Suprapubic skin (tissue), 4 donors: ENCODE measurements at places on chromosomes 11 and 22.

DNA sequence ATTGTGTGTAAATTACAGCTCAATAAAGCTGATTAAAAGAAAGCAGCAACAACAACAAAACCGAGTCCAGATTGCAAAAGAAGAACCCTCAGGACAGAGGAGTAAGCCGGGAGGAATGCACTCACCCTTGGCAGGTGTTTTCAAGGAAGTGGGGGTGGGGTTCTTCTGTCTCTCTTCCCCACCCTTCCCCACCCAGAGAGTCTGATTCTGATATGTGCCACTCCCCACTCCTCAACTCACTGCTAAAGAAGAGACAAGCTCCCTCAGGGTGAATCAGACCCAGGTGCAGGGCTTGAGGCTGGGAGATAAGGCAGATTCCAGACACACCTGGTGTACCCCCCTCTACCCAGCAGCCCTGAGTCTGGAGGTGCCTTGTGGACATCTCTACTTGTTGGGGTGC is 38.4 kb upstream of the PHF21A start:
- DNase-seq: no peak
- H3K36me3 ChIP-seq: no peaks in the 10 kb centered on the region
- no peaks in the 10 kb centered on the region for H3K4me1 ChIP-seq
- peaks cover 22% of the 10 kb centered on the region for H3K27me3 ChIP-seq
- H3K27ac ChIP-seq: no peak overlapping the region

DNA sequence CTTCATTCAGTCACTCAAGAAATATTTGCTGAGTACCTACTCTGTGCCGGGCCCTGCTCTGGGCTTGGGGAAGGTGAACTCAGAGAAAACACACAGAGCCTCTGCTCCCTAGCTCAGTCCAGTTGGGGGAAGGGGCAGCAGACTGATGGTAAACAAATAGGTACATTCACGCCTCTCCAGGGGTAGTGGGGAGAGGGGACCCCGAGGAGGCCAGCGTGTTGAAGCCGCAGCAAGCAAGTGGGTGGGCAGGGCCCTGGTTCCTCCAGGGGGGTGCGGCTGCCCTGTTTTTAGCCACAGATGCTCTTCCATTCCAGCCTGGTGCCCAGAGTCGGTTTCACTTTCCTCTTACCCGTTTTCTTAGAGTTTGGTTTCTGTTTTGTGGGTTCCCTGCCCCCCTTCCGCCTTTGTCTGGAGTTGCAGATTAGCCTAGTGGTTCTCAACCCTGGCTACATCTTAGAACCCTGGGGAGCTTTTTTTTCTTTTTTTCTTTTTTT is 8.7 kb downstream of the DRAP1 start:
- peaks cover 2% of the 10 kb centered on the region for H3K4me1 ChIP-seq
- H3K27ac ChIP-seq: no peak overlapping the region
- no peak overlapping the region for H3K4me3 ChIP-seq
- H3K27me3 ChIP-seq: no peaks in the 10 kb centered on the region
- DNase-seq: no peak

DNA sequence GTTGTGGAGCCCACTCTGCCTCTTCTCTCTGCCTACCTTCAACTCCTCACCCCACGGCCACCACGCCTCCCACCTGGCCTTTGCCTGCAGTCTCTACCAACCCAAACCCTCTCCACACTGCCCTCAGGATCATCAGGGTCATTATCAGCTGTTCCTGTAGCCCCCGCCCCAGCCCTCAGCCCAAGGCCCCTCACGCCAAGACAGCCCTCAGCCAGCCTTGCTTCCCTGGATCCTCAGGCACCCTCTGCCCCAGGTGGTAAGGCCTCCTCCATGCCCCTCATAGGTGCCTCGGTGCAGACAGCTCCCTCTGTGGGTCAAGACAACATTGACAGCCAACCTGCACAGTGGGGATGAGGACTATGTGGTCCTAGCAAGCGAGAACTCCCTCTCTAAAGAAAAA is 1.7 kb downstream of the SBF1 start:
- H3K4me1 ChIP-seq: peaks cover 62% of the 10 kb centered on the region
- no peaks in the 10 kb centered on the region for H3K36me3 ChIP-seq
- H3K27me3 ChIP-seq: no peaks in the 10 kb centered on the region
- no peak overlapping the region for H3K27ac ChIP-seq
- DNase-seq: no peak

GRCh38 chr11:62471603-62472002 is 52.8 kb downstream of the SCGB1A1 start:
- no peaks in the 10 kb centered on the region for H3K27me3 ChIP-seq
- H3K36me3 ChIP-seq: no peaks in the 10 kb centered on the region
- DNase-seq: no peak

DNA sequence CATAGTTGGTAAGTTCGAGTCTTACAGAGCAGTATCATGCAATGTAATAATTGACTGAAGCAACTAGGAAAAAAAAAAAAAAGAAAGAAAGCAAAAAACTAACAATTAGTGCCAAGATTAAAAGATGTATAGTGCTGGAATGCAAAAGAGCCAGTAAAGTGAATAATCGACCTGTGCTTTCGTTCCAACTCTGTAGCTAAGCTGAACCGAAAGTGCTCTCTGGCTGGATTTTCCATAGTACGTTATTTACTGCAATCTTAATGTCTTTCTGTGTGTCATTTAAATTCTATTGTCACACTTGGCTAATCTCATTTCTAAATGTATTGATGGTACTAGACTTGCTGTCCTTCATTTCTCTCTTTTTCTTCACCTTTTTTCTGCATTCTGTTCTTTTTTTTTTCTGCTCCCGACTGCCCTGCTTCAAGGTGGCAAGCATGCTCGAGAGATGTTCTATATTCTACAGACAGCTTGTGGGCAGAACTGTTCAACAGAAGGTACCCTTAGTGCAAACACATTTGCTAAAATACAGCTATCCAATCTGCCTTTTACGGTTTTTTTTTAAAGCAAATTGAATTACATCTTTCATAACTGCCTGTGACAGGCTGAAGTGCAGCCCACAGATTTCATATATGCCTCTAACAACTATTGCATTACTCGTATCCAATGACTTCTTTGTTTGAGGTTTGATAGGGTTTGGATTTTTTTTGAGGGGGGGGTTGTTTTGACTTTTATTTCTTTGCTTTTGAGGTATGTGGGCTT is 204.2 kb upstream of the MTNR1B start:
- no peaks in the 10 kb centered on the region for H3K4me1 ChIP-seq
- H3K27me3 ChIP-seq: no peaks in the 10 kb centered on the region
- H3K36me3 ChIP-seq: no peaks in the 10 kb centered on the region
- H3K27ac ChIP-seq: no peak overlapping the region
- DNase-seq: no peak
- no peak overlapping the region for H3K4me3 ChIP-seq

DNA sequence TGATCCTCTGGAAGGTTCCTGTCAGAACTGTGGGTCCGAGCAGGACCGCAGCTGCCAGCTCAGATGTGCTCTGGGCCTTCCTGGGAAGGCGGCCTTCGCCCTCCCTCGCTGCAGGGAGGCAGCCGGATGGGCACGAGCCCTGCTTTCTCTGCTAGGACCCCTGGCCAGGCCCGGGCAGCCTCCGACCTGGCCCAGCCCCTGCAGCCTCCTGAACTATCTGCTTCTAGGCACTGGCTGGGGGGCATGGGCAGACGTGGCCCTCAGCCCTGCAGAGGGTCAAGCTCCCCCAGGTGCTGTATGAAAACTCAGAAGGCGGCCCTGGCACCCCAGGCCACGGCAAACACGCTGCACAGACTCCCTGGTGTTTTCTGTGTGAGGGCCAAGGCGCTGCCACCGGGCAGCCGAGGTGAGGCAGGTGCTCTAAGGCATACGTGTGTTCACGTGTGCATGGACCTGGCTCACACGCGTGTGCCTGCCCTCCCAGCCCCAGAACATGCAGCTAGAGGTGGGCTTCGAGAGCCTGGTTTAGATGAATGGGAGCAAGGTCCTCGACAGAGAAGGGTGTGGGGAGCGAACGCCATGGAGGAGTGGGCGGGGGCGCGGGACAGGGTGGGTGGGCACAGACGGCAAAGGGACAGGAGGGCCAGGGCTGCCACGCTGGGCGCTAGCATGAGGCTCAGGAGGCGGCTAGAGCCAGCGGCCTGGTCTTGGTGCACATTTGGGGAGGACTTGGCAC is 4.3 kb downstream of the LRFN4 start:
- DNase-seq: no peak
- peaks cover 26% of the 10 kb centered on the region for H3K36me3 ChIP-seq
- no peaks in the 10 kb centered on the region for H3K27me3 ChIP-seq
- H3K27ac ChIP-seq: no peak overlapping the region

DNA sequence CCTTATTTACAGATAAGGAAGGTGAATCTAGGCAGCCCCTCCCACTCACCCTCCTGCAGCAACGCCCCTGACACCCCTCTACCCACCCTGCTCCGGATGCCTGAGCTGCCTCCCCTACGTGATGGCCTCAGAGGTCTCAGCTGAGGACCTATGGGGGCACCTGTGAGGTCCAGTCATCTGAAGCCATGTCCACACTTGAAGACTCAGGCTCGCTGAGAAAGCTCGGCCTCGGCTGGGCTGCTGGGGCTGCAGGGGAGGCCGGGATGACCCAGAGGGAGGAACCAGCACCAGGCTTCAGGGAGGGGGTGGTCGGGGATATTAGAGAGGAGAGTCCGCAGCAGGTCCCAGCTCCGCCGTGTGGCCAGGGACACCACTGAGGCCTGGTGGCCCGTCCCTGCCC is 92.8 kb downstream of the BRD1 start:
- H3K27ac ChIP-seq: no peak overlapping the region
- H3K36me3 ChIP-seq: no peaks in the 10 kb centered on the region
- no peak overlapping the region for H3K4me3 ChIP-seq
- DNase-seq: no peak
- H3K4me1 ChIP-seq: no peaks in the 10 kb centered on the region

- peaks cover 97% of the 10 kb centered on the region for H3K4me1 ChIP-seq
- peak overlapping the region; percentile 84 for H3K27ac ChIP-seq
- H3K36me3 ChIP-seq: no peaks in the 10 kb centered on the region
- no peaks in the 10 kb centered on the region for H3K27me3 ChIP-seq
- peak overlapping the region; percentile 5 for H3K4me3 ChIP-seq
Observed at GRCh38 chr11:57779276-57779675, 17.7 kb downstream of the CTNND1 start.

- no peaks in the 10 kb centered on the region for H3K27me3 ChIP-seq
- H3K4me1 ChIP-seq: no peaks in the 10 kb centered on the region
Observed at GRCh38 chr11:6124245-6124644, 16.8 kb downstream of the OR56B4 start.

- H3K4me1 ChIP-seq: no peaks in the 10 kb centered on the region
Observed at GRCh38 chr11:4441515-4441914, 7.6 kb upstream of the OR52K2 start.

DNA sequence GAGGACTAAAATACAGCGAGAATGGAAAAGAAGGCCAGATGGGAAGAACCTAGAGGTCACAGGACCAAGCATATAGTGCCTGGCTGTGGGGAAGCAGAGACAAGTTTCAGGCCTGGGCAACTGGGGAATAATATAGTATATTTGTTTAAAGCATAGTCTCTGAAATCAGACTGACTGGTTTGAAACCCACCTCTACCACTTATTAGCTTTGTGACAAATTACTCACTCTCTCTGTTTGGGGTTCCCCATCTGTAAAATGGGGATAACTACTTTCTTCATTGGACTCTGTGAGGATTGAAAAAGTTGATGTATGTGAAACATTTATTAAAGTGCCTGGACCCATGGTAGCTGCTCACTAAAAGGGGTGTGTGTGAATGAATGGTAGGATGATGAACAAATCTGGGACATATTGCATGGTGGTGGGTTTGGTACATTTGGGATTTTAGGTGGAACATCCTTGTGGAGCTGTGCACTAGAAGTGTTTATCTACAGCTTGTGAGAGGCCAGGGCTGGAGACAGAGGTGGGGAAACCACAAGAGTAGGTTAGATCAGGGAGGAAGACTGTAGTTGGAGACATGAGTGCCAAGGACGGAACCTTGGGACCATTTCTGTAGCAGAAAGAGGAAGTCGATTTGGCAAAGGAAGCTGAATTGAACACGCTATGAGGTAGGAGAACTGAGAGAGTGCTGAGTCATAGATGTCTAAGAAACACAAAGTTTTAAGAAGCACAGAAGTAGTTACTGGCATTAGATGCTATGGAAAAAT is 52.6 kb downstream of the SWAP70 start:
- DNase-seq: no peak
- no peaks in the 10 kb centered on the region for H3K27me3 ChIP-seq
- peaks cover 34% of the 10 kb centered on the region for H3K4me1 ChIP-seq
- peaks cover 9% of the 10 kb centered on the region for H3K36me3 ChIP-seq
- H3K4me3 ChIP-seq: no peak overlapping the region

DNA sequence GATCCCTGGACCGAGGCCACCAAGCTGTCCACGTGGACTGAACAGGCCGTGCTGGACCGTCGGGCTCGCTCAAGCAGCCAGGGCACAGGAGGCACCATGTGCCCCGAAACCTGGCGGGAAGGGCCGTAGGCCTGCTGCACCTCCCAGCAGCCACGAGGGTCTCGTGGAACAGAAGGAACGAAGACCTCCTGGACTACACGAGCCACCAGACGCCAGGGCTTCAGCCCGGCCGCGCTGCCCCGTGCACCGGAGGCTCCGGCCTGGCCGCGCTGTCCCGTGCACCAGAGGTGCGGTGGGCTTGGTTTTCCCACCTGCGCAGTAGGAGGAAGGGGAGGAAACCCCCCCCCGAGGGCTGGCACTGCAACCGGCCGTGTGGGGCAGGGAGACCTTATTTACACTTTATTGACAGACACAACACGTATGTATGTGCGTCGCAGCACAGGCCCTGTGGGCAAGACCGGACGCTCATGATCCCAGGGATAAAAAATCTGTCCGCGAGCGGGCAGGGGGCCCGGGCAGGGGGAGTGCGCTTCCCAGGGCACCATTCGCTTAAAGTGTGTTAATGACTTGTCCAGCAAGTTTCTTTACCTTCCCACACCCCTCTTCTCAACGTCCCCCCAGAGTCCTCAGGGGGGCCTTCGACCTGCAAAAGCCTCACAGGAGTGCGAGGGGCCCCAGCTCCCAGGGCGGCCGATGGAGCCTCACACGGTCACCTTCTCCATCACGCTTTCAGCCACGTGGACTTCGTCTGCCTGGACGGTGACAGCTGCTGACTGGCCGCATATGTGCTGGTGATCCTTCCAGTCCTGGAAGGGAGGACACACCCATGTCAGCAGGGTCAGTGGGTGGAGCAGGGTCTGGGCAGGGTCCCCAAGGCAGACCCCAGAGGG is 7.0 kb downstream of the DRD4 start:
- no peak for DNase-seq
- no peak overlapping the region for H3K4me3 ChIP-seq
- peaks cover 11% of the 10 kb centered on the region for H3K4me1 ChIP-seq
- peaks cover 21% of the 10 kb centered on the region for H3K36me3 ChIP-seq
- H3K27ac ChIP-seq: no peak overlapping the region
- peaks cover 14% of the 10 kb centered on the region for H3K27me3 ChIP-seq

GRCh38 chr11:116928102-116928777 is 90.8 kb upstream of the APOA1 start:
- no peaks in the 10 kb centered on the region for H3K27me3 ChIP-seq
- peaks cover 43% of the 10 kb centered on the region for H3K4me1 ChIP-seq

GRCh38 chr11:68598816-68599653 is 85.3 kb upstream of the GAL start:
- no peak for DNase-seq
- H3K27ac ChIP-seq: no peak overlapping the region
- H3K4me1 ChIP-seq: no peaks in the 10 kb centered on the region
- H3K36me3 ChIP-seq: peaks cover 90% of the 10 kb centered on the region

GRCh38 chr11:29336727-29337575 is 679.9 kb downstream of the KCNA4 start:
- no peak overlapping the region for H3K4me3 ChIP-seq
- no peaks in the 10 kb centered on the region for H3K4me1 ChIP-seq
- H3K36me3 ChIP-seq: no peaks in the 10 kb centered on the region
- DNase-seq: no peak

GRCh38 chr11:111633248-111633647 is 31.0 kb downstream of the SIK2 start:
- peak overlapping the region; percentile 6 for H3K27ac ChIP-seq
- H3K4me1 ChIP-seq: peaks cover 43% of the 10 kb centered on the region
- H3K36me3 ChIP-seq: no peaks in the 10 kb centered on the region
- no peak overlapping the region for H3K4me3 ChIP-seq
- H3K27me3 ChIP-seq: no peaks in the 10 kb centered on the region
- no peak for DNase-seq
